ENCODE measurements at places on chromosomes 2 and 18.

DNA sequence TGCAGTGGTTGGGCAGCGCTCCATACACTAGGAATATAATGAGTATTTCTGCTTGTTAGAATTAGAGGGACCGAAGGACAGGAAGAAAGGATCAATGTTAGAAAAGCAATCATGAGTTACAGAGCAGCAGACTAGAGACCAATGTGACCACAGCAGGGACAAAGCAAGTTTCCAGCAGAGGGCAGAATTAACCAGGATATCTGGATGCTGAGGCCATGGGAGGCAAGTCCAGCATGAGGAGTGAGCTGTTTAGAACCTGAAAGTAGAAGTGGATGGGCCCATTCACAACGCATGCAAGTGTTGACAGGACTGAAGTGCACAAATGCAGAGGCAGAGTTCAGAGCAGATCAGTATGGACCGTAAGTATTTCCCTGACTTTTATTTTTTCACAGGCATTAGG, 910.4 kb upstream of the GYPC start:
- no peak for DNase-seq

DNA sequence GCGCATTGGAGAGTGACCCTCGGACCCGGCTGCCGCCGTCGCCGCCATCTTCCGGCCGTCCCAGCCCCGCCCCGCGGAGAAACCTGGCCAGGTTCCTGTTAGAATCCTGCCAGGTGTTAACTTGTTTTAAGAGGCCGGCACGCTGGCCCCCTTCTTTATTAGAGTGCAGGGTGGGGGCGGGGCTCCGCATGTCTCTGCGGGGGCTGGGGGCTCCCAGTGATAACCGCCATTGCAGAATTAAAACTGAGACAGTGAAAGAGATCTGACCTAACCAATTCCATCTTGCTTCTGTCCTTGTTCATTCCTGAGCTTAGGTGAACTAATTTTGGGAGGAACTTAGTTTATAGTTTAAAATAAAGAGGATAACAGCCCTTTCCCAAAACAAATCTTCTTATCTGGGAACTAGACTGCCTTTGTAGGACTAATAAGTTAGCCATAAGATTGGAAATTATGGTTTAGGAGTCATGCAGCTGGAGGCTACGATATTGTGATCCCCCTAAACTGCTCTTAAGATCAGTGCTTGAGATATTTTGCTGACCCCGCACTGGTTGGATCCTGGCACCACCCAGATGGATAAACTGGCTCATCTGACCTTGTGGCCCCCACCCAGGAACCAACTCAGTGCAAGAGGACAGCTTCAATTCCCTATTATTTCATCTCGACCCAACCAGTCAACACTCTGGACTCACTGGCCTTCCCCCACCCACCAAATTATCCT, 543 bp upstream of the STARD7 start:
- DNase-seq: no peak

GRCh38 chr2:199830531-199830930, 20.5 kb downstream of the FTCDNL1 start:
- DNase-seq: no peak

DNA sequence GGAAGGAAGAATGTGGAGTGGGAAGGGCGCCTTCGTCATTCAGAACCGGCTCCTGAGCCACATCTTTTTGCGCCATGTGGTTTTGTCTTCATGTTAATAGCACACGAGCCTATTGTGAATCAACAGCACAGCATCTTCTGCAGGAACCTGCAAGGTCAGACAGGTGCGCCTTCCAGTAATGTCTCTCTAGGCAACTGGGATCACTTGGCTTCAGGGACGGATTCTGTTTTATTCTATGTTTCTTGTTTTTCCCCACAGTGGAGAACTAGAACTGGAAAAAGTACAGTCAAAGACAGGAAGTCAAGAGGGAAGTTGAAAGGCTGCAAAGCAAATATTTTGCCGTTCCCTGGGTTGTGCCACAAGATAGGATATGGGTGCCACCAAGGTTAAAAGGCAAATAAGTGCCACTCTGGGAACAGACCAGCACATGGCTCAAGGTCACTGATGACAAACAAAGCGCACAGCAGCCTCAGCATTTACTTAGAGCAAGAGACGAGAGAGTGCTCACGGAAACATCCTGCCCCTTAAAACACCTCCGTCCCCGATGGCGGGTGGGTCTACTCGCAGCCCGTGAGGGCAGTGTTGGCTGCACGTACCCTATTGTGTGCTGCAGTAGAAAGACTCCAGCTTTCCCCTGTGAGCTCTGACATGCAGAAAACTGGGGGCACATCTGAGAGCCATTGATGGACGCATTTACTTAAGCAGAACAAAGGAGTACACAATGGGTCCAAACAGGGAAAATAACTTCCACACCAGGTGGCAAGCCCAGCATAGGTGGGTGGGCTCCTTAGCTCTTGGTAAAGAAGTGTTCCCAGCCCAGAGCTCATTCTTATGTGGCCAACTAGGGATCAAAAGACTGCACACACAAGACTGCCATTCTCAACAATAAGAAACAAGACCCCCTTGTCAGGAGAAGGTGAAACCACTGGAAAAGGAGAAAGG, 107.2 kb upstream of the PARD3B start:
- no peak for DNase-seq

DNA sequence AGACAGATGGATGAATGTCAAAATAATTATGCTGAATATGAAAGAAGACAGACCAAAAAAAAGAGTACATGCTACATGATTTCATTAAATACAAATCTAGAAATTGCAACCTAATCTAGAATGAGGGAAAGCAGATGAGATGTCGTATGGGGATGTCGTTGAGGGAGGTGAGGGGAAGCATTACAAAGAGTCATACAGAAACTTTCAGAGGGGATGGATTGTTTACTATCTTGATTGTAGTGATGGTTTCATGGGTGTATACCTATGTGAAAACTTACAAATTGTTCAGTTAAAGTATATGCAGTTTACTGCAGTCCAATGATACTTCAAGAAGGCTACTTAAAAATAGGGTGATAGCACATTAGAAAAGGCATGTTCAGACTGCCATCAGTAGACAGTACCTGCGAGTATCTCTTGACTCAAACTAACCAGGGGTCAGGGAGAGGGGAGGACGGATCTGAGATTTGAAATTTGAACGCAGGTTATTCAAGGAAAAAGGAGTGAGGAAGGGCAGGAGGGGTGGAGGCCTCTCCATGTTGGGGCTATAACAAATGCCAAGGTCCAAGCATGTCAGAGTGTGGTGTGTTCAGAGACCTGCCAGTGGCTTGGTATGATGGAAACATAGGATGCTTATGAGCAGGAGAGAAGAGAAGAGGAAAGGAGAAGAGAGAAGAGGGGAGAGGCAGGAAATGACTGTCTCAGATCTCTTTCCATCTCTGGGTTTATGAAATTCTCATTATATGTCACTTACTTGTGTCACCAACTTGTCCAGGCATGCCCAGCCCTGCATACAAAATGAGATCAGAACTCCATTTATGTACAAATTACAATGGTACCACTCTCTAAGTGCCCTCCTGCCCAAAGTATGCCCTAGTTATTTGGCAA, 257.3 kb upstream of the CXCR4 start:
- no peak for DNase-seq

GRCh38 chr18:2984091-2984490, 28.9 kb downstream of the LPIN2 start:
- no peak for DNase-seq

DNA sequence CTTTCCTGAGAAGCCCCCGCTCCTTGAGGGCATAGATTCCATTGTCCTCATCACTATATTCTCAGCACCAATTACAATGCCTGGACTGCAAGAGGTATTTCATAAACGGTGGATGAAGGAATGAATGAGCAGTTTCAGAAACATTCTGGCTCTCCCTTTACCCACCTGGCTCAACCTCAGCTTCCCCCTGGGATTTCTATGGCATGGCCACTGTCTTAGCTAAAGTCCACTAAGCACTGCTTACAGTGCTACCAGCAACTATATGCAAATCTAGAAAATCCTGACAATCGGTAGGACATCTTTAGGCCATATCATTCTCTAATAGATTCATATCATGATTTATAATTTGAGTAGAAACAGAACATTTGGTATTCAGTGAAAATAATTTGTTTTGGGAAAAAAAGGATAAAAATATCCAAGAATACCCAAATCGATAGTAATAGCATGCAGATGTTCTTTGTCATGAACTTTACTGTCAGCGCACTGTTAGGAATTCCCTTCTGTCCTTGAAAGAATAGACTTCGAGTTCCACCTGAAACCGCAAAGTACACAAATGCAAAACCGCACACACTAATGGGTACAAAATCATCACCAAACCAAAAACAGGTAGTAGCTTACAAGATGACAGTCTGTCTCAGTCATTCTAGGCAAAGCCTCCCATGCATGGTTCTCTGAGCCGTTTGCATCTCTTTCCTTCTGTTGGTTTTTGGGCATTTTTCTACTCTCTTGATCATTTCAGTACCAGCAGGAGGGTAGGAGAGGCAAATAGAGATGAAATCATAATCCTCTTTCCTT, 303.6 kb upstream of the ID2 start:
- DNase-seq: no peak

DNA sequence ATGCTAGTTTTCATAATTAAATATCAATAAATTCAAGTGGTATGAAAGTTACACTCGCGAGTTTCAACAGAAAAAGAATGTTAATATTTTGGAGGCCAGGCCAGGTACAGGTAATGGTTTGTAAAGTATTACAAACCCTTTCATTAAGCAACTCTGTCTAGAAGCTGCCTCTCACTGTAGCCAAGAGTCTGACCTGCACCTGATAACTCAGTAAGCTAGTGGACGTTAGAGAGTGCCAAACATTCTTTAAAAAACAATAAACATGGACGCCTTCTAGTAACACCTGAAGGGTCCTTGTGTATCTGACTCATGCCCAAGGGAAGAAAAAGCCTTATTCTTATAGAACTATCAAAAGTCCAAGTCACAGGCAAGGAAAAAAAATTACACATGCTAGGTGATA, 70.2 kb downstream of the MBD2 start:
- DNase-seq: no peak

GRCh38 chr2:231661422-231662027, 46.8 kb upstream of the PTMA start:
- DNase-seq: no peak

GRCh38 chr18:32974421-32975162, 201.8 kb upstream of the KLHL14 start:
- DNase-seq: no peak

- DNase-seq: no peak
Measured at GRCh38 chr18:26040051-26040656, 50.3 kb downstream of the SS18 start.

DNA sequence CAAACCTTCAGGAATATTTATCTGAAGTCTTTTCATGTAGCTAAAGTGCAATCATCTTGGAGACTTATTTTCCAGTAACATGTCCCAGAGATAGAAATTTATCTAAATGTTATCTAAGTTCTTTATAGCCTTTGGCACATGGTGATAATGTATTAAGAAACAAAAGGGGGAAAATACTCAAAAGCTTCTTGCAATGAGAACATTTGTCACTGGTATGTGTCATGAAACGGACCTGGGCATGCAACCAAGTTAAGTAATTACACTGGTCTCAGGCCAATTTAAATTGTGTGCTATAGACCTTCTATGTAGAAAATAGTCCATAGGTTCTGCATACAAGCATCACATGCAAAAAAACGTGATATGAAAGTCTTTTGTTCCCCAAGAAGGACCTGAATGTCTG, 136.2 kb downstream of the SLC8A1 start:
- DNase-seq: no peak

GRCh38 chr18:10412933-10413332, 41.5 kb upstream of the APCDD1 start:
- DNase-seq: no peak

DNA sequence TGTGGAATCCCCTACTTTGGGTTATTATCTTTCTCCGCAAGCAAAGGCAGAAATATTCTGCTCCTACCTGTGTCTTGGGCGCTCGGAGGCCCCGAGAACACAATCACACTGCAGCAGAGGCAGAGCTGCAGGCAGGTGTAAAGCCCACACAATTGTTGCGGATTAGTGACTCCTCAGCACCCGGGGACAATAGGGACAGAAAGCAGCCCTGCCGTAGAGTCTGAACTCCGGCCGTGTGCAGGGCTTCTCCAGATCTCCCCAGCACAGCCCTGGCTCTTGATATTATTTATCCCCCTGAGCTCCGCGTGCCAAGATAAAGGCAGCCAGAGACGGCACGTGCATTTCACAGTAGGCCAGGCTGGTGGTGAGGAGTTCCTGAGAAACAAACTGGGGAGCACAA, 229.2 kb downstream of the EN1 start:
- no peak for DNase-seq

DNA sequence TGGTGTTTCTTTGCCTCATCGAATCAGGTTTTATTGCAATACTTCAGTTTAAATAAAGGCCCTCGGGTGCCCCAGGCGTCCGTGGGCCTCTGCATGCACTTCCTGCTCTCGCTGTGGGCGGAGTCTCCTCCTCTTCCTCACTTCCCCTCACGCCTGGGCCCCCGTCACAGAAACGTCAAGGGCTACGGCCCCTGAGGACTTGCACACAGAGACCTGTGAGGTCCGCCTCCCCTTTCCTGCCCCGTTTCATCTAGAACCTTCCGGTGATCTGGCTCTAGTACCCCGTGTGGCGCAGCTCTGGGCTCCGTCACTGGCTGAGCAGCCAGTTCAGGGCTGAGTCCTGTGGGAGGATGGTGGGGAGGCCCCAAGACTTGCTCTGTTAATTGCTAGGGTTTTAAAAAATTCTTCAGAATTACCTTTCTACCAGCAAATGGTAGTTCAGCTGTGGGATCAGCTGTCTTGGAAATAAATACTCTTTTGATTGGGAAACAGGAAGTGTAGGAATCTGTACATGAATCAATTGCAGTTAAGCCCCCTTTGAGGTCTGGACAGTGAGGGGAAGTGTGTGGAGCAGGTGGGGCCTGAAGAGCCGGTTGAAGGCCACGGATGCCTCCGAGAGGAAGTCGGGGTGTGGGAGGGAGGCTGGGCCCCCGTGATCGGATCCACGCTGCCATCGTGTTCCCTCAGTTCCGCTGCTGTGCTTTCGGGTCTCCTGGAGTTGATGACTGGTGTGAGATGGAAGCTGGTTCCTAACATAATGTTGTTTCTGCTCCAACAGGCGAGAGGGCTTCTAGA, 10.2 kb downstream of the NFATC1 start:
- peak; percentile 69 for DNase-seq

DNA sequence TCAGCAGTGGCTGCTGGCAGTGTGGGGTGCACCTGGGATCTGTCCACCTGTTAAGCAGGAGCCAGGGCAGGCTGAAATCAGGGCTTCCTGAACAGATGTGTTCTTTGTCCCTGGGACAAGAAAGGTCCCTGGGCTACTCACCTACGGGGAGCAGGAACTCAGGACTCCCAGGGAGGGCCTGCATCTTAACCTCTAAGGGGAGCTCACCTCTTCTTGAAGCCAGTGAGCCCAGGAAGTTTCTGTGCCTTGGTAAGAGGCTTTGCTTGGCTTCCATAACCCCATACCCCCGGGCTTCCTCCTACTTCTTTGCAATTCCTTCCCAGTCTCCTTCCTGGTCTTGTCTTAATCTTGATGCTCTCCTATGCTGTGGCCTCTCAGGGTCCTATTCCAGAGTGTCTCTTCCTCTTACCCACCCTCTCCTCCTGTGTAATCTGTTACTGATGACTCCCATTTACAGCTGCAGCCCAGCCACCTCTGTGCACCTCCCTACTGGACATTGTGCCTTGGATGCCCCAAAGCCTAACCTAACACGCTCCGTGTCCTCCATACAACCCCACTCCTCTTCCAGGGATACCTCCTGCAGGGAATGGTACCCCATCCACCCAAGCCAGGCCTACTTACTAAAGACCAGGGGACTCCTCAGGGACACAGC, 55.7 kb upstream of the MAPRE3 start:
- no peak for DNase-seq

GRCh38 chr2:7611750-7612149, 694.5 kb downstream of the RNF144A start:
- DNase-seq: no peak
